ENCODE measurements at places on chromosomes 5 and 9.

GRCh38 chr5:72212171-72212570 lies 104.9 kb downstream of the MAP1B start:
- no peak for DNase-seq

DNA sequence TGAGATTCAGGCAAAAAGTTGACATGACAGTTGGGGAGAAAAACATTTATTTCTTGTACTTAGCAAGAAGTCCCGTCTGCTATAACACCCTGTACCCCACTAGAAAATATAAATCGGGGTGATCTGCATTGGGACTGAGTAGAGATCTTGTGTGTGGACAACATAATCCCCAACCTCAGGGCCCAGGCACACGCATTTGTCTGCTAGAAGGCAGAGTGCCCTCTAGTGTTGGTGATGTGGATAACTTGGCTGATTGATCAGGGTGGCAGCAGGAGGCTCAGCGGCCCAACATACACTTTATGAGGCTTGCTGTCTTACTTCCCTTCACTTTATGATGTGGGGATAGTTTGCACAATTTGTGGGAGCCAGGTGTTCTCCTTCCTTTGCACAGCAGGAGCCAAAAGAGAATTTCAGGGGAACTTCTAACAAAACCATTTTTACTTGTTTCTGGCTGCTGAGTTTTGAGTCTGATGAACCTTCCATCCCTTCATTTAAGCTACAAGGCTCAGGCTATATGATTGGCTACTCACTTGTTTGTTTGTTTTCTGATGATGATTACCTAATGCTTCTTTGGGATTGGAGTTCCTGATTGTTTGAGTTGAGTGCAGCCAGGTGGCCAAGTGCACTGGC lies 263.2 kb downstream of the DMAC1 start:
- peak; percentile 33 for DNase-seq

- DNase-seq = peak; percentile 17
Observed at GRCh38 chr5:52989025-52989780, at the start of gene ITGA2. TSS of gene ITGA2 (plus strand) at chr5:52989352. CDS start at chr5:52989469, 117 bp downstream.

DNA sequence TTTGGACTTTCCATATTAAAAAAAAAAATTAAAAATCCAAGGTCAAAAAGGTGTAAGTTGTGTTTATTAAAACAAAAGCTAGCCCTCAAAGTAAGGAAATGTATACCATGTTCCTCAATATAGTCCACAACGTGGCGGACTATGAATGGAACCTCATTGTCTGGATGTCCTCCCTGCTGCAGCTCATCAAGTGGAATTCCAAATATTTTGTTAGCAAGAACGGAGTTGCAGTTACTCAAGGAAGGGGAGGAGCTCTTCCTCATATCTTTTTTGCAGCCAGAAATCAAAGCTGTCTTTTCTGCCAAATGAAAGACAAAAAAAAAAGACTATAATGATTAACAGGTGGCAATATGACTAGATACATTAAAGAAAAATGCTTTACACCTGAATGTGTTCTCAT lies 14.0 kb downstream of the FAM13B start:
- no peak for DNase-seq

- DNase-seq = no peak
Observed at GRCh38 chr5:61298580-61298979, 33.5 kb upstream of the ZSWIM6 start.

DNA sequence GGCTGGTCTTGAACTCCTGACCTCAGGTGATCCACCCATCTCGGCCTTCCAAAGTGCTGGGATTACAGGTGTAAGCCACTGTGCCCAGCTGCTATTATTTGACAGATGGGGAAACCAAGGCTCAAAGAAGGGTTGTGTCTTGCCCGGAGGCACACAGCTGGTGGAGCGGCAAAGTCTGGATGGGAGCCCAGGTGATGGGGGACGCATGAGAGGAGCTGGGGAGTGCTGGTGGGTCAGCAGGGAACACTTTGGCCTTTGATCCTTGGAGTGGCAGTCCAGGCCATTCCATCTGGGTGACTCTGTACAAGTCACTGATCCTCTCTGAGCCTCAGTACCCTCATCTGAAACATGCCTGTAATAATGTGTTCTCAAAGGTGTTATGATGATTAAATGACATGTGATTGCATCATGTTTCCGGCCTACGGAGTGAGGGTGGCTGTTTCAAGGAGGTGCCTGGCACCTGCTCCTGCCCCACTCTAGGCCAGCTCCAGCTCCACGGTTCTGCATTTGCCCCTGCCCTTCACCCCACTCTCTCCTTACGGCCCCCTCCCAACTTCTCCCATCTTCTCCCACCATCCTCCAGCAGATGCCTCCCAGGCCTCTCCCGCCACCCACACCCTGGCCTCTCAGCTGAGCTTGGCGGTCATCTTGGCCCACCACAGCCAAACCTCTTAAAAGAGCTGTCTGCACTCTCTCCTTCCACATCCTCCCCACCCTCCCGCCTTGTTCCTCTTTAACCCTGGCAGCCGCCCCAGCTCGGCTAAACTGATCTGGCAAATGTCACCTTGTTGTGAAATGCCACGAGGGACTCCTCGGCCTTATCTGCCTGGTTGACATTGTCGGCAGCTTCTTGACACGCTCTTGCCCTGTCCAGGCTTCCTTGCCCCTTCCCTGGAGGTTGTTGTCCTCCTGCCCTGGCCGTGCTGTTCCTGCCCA lies 5.5 kb upstream of the DBN1 start:
- no peak for DNase-seq

DNA sequence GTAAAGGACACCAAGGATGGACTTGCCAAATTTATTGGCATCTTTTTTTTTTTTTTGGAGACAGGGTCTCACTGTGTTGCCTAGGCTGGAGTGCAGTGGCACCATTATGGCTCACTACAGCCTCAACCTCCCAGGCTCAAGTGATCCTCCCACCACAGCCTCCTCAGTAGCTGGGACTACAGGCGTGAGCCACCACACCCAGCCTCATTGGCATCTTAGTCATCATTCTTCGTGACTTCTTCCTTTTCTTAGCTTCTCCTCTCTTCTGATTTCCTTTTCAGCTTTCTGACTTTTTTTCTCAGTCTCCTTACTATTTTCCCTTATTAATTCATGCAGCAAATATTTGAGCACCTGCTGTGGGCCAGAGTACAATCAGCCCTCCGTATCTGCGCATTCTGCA lies 6.1 kb downstream of the MAML1 start:
- DNase-seq = no peak

- peak; percentile 41 for DNase-seq
Observed at GRCh38 chr9:101449071-101449721, 13.6 kb upstream of the ALDOB start.

GRCh38 chr5:175652741-175653663 lies 4.9 kb upstream of the HRH2 start:
- peak; percentile 72 for DNase-seq

DNA sequence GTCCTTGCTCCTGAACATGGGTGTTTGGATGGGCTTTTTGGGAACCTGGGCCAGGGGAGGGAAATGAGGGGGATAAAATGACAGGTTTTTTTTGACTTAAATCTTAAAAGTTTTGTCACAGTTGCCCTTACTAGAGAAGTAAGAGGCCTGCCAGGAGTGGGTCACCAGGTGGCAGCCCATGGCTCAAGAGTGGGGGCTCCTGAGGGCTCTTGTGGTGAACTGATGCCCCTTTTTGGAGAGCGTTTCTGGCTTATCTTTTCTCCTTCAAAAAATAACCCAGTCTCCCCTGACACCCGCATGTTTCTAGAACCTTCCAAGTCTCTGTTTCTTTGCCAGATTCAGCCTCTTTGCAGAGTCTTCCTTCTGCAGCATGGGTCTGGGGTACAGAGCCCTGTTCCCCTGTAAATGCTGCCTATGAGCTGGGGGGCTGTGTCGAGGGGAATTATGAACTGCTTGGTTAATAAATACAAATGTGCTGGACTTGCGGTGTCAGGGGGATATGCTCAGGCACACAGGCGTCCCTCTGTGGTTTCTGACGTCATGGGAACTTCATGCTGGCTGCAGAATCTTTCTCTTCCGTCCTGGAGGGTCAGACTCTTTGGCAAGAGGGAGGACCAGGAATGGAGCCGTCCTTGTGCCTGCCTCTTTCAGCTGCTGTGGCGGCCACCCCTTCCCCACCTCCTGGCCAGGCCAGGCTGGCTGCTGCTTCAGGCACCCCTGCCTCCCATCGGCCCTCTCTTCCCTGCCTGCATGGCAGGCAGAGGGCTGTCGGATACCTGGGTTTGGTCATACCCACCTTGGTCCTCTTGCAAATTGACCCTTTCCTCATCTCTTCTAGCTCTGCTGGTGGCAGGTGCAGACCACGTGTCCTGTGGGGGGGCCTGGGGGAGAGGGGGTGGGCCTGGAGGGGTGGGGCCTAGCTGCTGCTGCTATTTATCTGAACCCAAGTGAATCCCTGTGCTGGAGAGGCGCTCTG lies 30.1 kb downstream of the PTPA start:
- peak; percentile 26 for DNase-seq

DNA sequence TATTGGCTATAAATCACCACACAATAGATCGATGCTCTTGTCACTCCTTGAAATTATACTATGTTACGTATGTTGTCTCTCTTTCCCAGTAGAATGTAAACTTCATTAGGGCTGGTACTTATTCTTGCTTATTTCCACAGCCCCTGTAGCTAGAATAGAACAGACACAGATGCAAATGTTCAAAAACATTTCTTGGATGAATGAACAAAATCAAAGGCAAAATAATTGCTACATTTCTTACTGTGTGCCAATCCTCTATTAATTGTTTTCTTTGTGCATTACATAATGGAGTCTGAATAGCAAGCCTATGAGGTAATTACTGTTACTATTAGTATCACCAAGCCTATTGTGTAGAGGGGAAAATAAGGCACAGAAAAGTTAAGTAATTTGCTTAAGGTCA lies 725 bp upstream of the OR13C2 start:
- no peak for DNase-seq

DNA sequence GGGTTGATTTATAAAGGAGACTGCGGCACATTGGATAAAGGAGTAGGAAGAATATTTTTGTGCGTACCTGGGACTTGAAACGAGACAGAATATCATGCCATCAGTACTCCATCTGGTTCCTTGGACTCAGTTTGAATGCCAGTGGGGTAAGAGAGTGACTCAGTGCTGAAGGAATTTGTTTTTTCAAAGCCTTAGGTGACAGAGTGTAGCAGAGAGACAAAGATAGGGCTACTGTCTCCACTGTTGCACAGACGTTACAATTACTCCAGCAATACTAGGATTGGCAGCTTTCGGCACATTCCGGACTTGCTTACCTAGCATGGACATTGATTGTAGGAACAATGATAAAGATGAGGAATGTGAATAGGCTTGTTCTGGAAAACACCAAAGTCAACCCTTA lies 250.7 kb downstream of the KCTD16 start:
- no peak for DNase-seq

GRCh38 chr5:179418972-179419371 lies 73.7 kb upstream of the ADAMTS2 start:
- DNase-seq = no peak

DNA sequence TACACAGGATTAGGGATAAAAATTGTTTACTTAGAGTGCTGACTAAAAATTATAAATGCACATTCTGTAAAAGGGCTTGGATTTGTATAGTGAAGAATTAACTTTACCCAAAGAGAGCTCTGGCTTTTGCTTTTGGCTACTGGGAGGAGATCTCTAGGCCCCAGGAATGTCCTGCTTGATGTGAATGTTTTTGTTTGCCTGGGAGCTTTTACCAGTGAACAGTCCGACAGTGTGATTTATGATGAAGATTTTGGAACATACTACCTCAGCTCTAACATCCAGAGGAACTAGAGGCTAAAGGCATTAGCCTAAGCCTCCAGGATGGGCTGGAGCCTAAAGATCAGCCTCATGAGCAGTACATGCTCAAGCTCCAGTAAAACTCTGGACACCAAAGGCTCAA lies 103.7 kb upstream of the RFX3 start:
- no peak for DNase-seq

DNA sequence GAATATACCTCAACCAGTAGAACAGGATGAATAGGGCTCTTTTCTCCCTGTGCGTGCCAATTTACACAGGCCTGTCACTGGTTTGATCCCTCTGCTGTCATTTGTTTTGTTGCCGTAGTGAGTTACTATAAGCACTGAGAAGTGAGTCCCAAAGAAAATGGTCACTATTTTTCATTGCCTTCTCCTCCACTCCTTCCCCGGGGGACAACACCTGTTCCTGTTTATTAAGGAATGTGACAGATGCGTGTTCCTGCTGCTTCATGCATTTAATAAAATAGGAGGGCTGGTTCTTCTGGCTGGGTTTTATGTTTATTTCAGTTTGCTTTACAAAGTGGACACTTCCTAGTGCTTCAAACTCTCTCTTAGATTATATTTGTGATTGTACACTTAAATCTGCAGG lies 6.4 kb downstream of the THBS4 start:
- no peak for DNase-seq

DNA sequence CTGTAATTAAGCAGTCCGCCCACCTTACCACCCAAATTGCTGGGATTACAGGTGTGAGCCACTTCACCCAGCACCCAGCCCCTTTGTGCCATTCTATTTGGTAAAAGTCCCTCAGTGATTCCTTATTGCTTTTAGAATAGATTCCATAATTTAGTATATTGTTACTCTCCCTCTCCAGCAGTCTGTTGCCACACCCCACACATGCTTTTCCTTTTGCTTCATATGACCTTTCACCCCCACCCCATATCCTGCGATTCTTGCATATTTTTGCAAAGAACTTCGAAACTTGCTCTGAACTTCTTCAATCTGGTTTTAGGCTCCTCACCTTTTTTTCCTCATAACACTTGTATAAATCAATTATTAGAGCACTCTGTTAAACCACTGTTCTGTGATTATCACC lies 100.2 kb downstream of the MTREX start:
- no peak for DNase-seq

DNA sequence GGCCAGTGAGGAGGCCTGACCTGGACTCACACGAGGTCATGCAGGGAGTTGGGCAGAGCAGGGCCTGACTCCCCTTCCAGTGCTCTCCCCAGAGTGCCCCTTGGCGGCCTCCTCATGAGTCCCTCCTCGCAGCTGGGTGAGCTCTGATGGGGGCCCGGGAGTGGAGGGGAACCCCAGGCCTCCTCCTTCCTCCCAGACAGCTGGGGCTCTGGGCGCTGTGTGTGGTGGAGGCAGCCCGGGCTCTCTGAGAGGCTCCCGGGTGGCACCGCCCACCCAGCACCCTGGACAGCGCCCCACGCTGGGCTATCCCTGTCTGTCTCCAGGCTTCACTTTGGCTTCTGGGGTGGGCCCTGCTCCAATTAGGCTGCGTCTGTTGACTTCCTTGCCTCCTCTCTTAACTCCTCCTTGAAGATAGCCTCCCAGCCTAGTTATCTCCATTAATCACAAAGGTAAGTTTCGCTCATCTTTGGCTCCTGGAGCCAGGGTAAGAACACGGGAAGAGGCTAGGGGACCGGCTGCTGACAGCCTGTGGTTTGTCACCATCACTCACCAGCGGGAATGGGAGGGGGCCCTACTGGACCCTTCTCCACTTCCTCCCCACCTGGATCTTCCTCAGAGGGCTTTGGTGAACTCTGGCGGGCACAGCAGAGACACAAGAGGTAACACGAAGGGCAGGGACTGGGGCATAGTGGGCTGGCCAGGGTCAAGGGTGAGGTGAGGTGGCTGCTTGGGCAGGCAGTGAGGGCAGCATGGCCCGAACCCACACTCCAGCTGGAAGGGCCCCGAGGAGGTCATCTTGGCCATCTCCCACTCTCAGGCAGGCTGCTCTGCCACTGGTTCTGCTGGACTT lies 13.1 kb downstream of the PSD2 start:
- peak; percentile 14 for DNase-seq
